ENCODE measurements at places on chromosomes 5 and 9.

DNA sequence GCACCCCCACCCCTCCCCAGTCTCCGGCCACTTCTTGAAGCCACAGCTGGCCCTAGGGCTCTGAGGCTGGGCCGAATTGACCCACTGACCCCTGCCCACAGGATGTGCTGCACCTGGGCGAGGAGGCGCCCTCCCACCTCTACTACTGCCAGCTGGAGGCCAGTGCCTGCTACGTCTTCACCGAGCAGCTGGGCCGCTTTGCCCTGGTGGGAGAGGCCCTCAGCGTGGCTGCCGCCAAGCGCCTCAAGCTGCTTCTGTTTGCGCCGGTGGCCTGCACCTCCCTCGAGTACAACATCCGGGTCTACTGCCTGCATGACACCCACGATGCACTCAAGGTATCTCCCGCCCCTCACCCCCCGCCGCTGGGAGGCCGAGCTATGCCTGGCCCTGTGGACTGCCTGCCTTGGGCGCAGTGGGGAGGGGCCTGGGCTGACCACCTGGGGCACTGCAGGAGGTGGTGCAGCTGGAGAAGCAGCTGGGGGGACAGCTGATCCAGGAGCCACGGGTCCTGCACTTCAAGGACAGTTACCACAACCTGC lies 21.3 kb downstream of the HK3 start:
- DNase-seq, result no peak

GRCh38 chr9:22041344-22041743 lies 32.2 kb upstream of the CDKN2B start:
- no peak for DNase-seq

DNA sequence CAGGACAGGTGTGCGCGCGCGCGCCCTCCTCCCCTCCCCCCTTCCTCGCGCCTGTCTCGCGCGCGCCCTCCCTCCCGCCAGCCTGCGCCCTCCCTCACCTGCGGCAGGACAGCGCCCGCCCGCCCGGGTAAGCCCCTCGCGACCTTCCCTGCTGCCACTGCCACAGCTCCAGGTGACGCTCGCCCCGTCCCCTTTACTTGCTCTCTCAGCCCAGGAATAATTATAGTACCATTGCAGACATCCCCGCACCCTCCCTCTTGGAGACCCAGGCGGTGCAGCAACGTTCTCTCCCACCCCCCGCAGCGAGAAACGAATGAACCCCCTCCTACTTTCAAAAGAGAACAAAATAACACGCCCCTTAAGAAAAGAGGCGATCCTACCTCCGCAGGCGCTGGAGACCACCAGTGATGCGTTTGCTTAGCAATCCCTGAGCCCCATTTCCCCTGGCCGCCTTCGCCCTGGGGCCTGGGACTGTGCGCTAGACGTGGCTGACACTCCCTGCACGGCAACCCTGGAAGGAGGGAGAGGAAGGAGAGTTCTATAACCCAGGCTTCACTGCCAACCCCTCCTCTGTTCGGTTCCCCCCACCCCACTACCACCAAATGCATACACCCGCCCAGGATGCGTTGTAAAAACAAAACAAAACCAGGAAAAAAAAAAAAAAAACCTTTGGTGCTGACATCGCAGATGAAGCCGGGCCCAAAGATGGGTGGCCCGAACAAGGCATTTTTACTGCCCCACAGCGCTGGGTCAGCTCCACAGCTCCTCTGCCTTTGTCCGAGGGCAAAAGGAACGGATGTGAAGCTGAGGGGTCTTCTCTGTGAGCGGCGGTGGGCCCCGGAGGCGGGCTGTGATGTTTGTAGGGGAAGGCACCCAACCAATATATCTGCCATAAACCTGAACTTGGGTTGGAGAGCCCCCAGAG lies 5.6 kb upstream of the PURA start:
- DNase-seq, result peak; percentile 58

DNA sequence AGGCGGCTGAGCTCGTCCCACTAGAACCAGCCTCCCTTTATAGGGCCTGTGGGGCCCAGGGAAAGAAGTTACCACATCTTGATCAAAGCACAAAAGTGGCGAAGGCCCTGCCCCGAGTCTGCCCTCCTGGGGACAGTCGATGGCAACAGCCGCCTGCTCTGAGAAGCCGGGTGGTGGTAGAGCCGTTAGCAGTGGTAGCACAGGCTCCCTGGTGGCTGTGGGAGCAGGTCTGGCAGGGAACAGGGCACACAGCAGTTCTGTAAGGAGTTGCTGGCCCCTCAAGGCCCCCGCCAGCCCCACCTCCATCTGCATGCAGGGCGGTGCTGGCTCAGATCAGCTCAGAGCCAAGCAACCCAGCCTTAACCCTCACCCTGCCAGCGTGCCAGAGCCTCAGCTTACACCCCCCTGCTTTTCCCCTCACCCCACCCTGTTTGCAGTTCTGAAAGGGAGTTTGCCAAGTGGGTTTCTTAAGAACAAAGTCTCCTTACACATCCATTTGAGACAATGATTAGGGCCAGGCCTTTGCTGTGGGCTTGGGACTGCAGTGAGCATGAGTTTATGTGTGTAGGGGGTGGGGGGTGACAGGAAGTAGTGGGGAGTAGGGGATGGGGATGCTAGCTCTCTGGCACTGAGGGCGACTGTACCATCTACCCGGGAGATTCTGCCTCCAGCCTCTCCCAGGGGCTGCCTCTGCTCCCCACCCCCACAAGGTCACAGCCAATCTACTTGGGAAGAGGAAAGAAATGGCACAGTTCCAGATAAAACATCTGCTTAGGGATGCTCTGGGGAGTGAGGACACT lies 11.8 kb downstream of the ACSL6 start:
- no peak for DNase-seq

GRCh38 chr5:99314721-99315120 lies 385.9 kb upstream of the CHD1 start:
- no peak for DNase-seq

DNA sequence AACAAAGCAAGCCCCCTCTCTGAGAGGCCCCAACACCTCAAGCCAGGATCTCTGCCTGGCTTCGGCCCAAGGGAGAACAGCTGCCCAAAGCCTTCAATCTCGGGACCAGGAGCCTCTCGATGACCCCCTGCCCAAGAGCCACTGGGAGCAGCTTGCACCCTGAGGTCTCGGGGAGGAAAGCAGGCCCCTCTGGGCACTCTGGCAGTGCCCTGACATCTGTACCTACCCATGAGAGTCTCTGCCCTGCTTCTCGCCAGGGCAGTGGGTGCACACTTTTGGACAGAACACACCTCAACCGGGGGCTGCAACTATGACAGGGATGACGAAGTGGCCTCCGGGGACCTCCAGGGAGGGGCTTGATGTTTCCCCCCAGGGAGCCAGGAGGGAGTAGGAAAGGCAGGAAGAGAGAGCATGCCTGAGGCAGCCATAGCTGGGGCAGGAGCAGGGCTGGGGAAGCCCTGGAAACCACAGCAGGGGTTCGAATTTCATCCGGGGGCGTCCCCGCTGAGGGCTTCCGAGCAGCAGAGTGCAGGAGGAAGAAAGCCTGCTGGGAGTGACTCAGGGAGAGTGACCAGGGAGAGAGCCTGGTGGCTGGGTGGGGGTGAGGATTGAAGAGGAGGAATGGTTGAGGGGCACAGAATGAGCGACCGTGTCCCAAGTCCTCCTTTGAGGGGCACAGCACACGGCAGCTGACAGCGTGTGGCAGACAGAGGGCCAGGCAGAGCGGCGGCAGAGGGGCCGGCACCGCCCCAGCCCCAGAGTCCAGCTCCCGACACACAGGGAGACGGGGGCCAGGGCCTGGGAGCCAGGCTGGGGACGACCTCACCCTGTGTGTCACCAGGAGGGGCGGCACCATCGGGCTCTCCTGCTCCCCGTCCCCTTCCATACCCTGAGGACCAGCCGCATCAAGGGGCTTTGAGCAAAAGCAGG lies 1.8 kb downstream of the LPCAT1 start:
- DNase-seq, result peak; percentile 82

- DNase-seq, result peak; percentile 78
These were observed 4.6 kb downstream of the FOXD1 start for GRCh38 chr5:73443829-73444498.

DNA sequence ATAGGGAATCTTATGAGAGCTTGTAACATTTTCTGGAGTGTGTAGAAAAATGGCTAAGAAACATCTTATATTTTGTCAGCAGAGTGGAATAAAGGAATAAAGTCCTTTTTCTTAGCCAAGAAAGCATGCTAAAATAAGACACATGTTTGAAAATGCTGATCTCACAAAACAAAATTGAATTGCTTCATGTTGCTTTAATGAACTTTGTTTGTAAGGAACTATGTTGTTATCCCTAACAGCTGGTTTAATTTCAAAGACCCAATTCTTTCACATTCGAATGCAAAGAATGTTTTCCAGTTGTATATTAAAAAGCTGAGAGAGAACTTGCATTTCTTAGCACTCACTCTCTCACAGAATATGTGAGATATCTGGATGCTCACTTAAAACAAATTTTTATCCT lies 107.6 kb downstream of the MUSK start:
- DNase-seq, result no peak

DNA sequence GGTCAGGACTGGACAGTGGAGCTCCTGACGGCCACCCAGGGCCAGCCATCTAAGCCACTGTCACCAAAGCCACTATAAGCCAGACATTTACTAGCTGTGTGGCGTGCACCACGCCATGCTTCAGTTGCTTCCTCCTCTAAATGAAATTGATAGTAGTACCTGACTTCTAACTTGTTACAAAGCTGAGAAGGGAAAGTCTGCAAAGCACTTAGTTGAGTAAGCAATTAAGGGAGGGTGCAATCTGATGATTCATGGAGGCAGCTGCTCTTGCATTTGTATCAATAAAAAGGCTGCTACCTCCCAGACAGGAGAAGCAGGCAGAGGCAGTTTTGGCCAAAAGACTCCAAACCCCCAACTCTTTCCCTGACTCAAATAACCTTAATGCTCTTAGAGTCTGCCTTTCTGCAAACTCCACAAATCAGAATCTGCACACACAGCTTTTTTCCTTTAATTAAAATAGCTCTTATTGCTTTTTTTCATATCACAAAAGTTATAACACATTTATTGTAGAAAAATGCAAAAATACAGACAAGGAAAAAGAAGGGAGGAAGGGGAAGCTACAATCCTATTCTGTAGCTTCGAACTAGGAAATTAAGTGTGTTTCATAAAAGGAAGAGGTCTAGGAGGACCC lies 19.3 kb upstream of the RAPGEF1 start:
- DNase-seq, result no peak

- no peak for DNase-seq
These were observed 22.5 kb downstream of the TBC1D2 start for GRCh38 chr9:98232926-98233325.

DNA sequence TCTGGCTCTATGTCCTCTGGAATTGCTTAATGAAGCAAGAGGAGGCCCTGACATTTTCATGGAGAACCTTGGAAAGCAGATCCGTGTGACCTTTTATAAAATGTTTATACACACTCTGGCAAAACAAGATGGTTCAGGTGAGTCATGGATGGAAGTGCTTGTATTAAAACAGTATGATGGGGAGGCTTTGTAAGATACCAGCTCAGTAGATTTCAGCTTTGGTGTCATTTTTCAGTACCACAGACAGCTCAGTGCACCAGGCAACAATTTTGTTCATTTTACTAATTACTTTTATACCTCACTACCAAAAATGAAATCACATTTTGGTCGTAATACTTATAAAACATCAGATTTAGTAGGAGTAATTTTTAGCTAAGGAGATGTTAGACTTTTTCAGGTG lies 5.2 kb downstream of the KCNN2 start:
- no peak for DNase-seq

- DNase-seq, result no peak
These were observed 34.7 kb upstream of the ADRB2 start for GRCh38 chr5:148791696-148792095.

DNA sequence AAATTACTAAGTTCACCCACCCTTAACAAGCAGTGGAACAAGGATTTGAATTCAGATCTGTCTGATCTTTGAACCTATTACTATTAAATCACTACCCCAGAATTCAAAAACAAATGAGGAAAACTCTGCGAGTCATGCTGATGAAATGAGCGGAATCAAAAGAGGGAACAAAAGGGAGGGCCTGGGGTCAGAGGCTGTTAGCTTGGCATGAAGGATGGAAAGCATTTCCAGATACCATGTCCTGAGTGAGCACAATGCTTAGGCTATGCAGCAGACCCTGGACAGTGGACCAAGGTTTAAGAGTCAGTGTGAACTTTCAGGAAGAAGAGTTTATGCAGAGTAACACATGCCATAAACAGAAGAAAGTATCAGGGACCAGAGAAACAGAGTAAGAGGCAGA lies 30.5 kb downstream of the GRIA1 start:
- no peak for DNase-seq

All from ELF-1 (cell line).